ENCODE measurements at places on chromosomes 11 and 22. TPM values are rescaled to one million over a fixed set of nuclear protein-coding genes. Genes with fewer than 3 reads are reported as not detected.

GRCh38 chr11:335779-336658, 15.4 kb upstream of the IFITM3 start:
- DNase-seq = no peak

Gene SLN
- polyA plus RNA-seq = 15.6 TPM

GRCh38 chr22:49106096-49106841, 721.4 kb downstream of the BRD1 start:
- DNase-seq = no peak

DNA sequence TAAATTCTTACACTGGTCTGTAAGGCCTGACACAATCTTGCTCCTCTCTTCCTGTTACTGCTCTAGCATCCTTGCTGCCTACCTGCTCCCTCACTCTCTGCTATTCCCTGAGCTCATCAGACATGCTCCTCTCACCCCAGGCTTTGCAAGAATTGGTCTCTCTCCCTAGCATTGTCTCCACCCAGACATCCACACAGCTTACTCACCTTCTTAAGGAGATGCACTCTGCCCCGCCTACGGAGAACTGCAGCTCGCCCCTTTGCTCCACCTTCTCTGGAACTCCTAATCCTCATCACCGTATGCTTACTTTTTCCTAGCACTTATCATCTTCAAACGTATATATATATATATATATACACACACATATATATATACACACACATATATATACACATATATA, 23.3 kb upstream of the TMPRSS5 start:
- DNase-seq = no peak

GRCh38 chr11:73177380-73177777, 35.3 kb upstream of the FCHSD2 start:
- DNase-seq = peak; percentile 61
